Fibroblast of lung (primary cell): ENCODE measurements at places on chromosomes 4 and X. TPM values are rescaled to one million over a fixed set of nuclear protein-coding genes. Genes with fewer than 3 reads are reported as not detected.

- no peak overlapping the region for H3K4me3 ChIP-seq
- no peaks in the 10 kb centered on the region for H3K36me3 ChIP-seq
- H3K27me3 ChIP-seq = no peaks in the 10 kb centered on the region
- H3K4me1 ChIP-seq = peaks cover 7% of the 10 kb centered on the region
- H3K27ac ChIP-seq = no peak overlapping the region
Measured at GRCh38 chr4:124940387-124940786, 227.9 kb upstream of the ANKRD50 start.

- peak overlapping the region; percentile 97 for H3K4me3 ChIP-seq
- H3K27ac ChIP-seq = peak overlapping the region; percentile 21
- H3K4me1 ChIP-seq = no peaks in the 10 kb centered on the region
- no peaks in the 10 kb centered on the region for H3K36me3 ChIP-seq
- no peaks in the 10 kb centered on the region for H3K27me3 ChIP-seq
Measured at GRCh38 chr4:89056292-89056952, 563 bp downstream of the FAM13A start.

- H3K36me3 ChIP-seq = no peaks in the 10 kb centered on the region
- H3K4me3 ChIP-seq = no peak overlapping the region
- peak; percentile 23 for DNase-seq
- H3K27ac ChIP-seq = no peak overlapping the region
- no peaks in the 10 kb centered on the region for H3K27me3 ChIP-seq
Measured at GRCh38 chrX:30513284-30513683, 64.3 kb downstream of the TASL start.

Gene SHROOM4
- 0.50 and 0.51 TPM in 2 replicates for total RNA-seq

DNA sequence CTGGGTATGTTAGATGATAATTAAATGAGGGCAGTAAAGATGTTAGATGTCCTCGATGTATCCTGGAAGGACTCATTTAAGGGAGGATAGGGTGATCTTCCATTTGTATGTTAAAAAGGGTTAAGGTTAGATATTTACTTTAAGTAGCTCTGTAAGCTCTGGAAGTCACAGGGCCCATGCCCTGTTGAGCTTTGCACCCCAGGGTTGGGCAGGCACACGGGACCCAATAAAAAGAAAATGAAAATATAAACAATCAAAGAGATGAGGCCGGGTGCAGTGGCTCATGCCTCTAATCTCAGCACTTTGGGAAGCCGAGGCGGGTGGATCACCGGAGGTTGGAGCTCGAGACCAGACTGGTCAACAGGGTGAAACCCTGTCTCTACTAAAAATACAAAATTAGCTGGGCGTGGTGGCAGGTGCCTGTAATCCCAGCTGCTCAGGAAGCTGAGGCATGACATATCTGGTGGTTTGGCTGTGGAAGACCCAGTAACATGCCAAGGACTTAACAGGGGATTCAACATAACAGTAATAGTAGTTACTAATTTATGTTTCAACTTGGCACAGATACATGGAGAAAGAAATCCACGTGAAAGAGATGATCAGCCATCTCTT is 16.9 kb upstream of the PHEX start:
- no peak for DNase-seq
- H3K27ac ChIP-seq = no peak overlapping the region
- H3K4me1 ChIP-seq = no peaks in the 10 kb centered on the region
- H3K27me3 ChIP-seq = no peaks in the 10 kb centered on the region
- no peak overlapping the region for H3K4me3 ChIP-seq
- H3K36me3 ChIP-seq = no peaks in the 10 kb centered on the region

DNA sequence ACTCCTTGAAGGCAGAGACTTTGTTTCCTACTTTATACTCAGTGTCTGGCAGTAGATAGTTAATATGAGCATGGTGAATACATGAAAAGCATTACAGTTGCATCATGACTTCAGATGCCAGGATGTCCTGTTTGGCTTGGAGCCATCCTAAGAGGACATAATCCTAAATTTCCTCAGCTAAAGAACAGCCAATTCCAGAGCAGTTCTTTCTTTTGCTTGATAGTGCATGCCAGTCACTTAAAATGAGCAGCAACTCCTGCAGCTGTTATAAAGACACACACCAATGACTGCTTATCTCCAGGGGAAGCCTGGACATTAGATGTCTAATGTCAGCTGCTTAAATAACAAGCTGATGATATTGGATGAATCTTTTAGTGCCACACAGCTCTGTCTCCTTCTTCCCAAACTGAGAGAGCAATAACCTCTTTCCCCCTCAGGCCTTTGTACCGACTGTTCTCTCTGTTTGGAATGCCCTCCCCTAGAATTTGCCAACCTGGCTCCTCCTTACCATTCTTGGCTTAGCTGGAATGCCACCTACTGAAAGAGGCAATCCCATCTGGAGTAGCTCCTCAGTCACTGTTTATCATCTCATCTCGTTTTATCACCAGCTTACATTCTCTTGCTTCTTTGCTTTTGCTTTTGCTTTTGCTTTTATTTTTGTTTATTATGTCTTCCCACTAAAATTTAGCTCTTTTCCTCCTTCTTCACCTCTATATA is 100.8 kb upstream of the USP38 start:
- no peak overlapping the region for H3K4me3 ChIP-seq
- H3K27ac ChIP-seq = no peak overlapping the region
- no peaks in the 10 kb centered on the region for H3K4me1 ChIP-seq
- DNase-seq = no peak
- no peaks in the 10 kb centered on the region for H3K36me3 ChIP-seq

- peak; percentile 57 for DNase-seq
- H3K36me3 ChIP-seq = no peaks in the 10 kb centered on the region
- no peaks in the 10 kb centered on the region for H3K27me3 ChIP-seq
- H3K4me1 ChIP-seq = no peaks in the 10 kb centered on the region
Measured at GRCh38 chrX:53050841-53051240, 2.3 kb downstream of the GPR173 start.

GRCh38 chrX:68462197-68462596 is 28.9 kb upstream of the OPHN1 start:
- no peak overlapping the region for H3K27ac ChIP-seq
- DNase-seq = no peak
- H3K36me3 ChIP-seq = no peaks in the 10 kb centered on the region
- peaks cover 2% of the 10 kb centered on the region for H3K4me1 ChIP-seq
- no peak overlapping the region for H3K4me3 ChIP-seq

Gene RIPPLY1
- not detected in 2 replicates for total RNA-seq

DNA sequence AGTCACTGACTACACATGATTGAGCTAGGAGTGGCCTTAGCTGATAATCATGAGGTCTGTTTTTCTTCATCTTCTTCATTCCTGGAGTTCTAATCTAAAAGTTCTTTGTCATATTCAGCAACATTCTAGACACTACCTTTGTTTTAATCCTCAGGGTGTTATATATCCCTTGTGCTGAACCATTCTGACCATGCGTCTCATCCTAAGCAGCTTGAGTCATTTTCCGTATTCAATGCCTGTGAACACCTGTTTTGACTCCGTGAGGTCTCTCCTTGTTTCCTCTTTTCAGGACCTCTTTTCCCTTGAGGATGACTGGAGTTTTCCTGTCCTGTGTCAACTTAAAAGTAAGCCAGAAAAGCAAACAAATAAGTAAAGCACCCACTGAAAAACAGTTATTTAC is 597.9 kb downstream of the GBA3 start:
- no peaks in the 10 kb centered on the region for H3K36me3 ChIP-seq
- H3K27ac ChIP-seq = no peak overlapping the region
- H3K4me3 ChIP-seq = no peak overlapping the region
- H3K4me1 ChIP-seq = no peaks in the 10 kb centered on the region
- peak; percentile 47 for DNase-seq
- H3K27me3 ChIP-seq = no peaks in the 10 kb centered on the region

GRCh38 chr4:168604496-168605373 is 107.9 kb downstream of the PALLD start:
- H3K27ac ChIP-seq = no peak overlapping the region
- no peaks in the 10 kb centered on the region for H3K27me3 ChIP-seq
- DNase-seq = peak; percentile 96
- H3K36me3 ChIP-seq = no peaks in the 10 kb centered on the region
- H3K4me3 ChIP-seq = no peak overlapping the region

DNA sequence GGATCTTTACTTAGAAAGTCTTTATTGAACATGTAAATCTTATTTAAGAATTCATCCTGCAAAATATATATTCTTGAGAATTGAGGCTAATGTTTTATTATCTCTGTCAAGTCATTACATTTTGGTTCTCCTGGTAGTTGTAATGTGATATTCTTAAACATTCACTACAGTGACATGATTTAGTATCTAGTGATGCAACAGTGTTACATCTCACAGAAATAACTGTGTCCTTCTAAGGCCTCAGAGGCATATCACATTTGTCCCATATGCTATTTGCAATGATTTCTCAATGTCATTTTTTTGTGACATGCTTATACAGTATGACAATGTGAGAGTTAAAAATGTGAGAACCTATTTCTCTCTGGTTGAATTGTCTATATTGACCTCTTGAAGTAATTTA is 34.1 kb downstream of the PRRG1 start:
- DNase-seq = no peak
- H3K27me3 ChIP-seq = no peaks in the 10 kb centered on the region
- H3K27ac ChIP-seq = no peak overlapping the region
- no peak overlapping the region for H3K4me3 ChIP-seq
- no peaks in the 10 kb centered on the region for H3K4me1 ChIP-seq
- H3K36me3 ChIP-seq = no peaks in the 10 kb centered on the region

DNA sequence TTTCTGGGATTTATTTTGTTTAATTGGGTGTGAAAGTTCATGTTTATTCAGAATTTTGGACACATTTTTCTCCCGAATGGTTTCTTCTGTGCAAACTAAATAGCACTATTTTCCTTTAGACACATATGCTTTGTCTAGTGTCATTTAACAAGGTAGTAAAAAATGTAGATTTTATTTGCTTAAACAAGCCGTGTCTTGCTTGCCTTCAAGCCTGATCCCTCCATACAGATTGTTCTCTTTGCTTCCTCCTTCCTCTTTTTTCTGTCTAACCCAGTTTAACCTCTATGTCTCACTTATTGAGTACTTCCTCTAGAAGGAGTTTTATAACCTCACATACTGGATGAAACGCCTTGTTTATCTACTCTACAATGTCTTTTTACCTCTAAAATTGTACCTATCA is 211.8 kb downstream of the NPFFR2 start:
- H3K4me3 ChIP-seq = no peak overlapping the region
- no peak overlapping the region for H3K27ac ChIP-seq
- H3K36me3 ChIP-seq = no peaks in the 10 kb centered on the region
- no peak for DNase-seq
- no peaks in the 10 kb centered on the region for H3K4me1 ChIP-seq
- no peaks in the 10 kb centered on the region for H3K27me3 ChIP-seq
